ENCODE measurements at places on chromosomes 5 and 9.

DNA sequence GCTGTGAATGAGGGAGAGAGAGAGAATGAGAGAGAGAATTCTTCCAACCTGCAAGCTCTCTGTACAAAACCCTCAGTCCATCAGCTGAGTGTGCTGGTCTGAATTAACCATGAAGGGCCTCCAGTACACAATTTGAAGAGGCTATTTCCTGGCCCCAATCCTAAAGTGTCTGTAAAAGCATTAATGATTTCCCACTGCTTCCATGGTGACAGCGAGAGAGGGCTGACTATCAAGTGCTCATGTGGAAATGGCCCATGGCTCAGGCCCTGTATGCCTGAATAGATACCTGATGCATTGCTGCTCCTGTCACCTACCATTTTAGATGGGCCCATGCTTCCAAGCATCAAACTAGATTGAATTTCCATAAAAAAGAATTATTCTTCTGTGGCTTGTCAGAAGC, 592.4 kb downstream of the KIF4B start:
- no peak for DNase-seq

DNA sequence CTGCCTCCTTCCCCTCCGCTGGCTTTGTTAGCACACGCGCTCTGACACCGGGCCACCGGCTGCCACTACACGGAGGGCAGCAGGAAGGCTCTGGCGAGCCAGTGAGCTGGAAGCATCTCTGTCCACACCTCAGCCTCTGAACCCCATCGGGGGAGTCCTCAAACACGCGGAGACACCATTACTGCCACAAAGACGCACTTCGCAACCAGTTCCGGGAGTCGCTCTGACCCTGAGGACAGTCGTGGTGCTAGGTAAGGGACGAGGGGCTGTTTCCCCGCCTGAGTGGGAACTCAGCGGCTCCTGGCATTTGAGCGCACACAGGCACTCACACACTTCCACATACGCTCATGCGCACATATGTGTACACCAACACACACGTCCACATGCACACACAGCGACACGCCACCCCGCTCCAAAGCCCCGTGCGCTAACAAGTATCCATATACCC, 160.0 kb downstream of the C9orf152 start:
- DNase-seq, result no peak

GRCh38 chr9:8292657-8293056, 493.1 kb upstream of the DMAC1 start:
- no peak for DNase-seq

GRCh38 chr9:17839776-17840175, 260.9 kb downstream of the SH3GL2 start:
- DNase-seq, result no peak

DNA sequence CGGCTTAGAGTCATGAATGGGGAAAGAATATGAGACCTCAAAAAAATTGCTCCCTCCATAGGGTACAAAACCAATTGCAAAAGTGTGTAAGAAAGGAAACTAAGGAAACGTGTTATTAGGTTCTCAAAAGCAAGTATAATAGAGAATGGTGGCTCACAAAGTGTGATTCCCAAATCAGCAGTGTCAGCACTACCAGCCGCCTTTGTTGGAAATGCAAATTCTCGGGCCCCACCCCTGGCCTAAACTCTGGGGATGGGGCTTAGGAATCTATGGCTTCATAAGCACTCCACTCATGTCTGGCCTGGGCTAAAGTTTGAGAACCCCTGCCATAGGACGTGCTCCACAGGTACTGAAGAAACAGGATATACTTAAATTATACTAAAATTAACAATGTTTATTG, 1.6 kb upstream of the CCDC69 start:
- DNase-seq, result no peak

DNA sequence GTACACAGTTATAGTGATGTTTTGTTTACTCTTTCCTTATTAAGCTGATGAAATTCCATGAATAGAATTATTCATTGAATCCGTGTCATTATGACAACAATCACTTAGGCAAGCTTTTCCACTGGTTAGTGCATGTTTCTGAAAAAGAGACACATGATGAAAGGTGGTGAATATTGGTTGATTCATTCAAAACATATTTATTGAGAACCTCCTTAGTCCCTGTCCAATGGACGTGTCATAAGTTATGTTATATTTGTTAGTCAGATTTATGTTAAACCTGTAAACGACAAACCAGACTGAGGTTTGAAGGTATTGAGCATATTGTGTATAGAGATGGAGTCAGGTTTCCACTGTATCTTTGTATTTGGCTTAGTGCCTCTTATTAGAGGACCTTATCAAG, 1888.9 kb upstream of the CDH6 start:
- no peak for DNase-seq

DNA sequence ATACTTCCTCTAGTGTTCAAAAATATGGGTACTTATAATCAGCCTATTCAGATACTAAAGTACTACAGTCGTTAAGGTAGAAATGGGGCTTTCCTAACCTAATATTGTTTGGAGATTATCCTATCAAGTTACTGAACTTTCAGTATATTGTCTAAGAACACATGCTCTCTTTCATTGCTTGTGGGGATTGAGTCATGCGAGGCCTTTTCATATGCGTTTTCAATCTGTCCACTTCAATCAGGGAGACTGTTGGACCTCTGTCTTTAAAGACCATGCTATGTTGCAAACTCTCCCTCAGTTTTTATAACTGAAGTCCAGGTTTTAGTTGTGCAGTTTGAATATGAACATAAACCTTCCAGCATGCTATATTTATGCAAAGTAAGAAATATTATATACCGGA, 15.0 kb downstream of the PRR16 start:
- DNase-seq, result no peak

DNA sequence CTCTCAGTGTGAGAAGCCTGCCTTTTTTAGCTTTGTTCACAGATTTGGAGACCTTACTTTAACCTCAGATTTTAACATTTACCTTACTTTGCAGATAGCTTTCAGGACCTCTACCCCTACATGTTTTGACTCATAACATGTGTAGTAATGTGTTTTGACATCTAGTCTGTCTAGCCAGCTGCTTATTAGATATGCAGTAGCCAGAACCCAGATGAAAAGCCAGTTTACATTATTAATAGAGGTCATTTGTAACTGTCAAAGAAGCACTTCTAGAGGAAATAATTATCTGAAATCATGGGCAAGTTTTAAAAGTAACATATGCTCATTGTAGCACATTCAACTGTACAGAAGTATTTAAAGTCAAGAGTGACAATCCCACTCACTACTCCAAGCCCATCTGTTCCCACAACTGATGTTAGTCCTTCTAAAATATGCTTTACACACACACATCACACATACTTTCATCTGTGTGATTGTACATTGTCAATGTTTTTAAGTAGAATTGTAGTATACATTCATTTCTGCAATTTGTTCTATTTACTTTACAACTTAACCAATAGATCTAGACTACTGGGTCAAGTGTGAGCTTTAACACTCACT, 71.8 kb upstream of the NIPAL4 start:
- no peak for DNase-seq

DNA sequence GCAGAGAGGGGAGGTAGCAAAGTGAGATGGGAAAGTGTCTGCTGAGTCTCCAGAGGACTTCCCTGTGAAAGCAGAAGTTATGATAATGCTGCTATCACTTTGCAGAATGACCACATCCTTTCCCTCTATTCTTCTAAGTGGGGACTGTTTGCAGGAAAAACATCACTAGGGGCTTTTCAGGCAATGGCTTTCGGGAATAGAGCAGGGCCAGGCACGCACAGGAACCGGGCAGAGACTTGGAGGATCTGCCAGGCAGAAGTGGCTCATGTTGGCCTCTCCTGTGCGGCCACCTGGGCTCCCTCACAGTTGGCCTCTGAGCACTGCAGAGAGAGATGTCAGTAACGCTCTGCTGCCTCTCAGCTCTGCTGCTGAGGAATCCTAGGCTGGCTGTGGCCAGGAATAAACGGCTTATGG, 214.7 kb downstream of the MAST4 start:
- no peak for DNase-seq
